ENCODE measurements at places on chromosomes 16 and 17.

DNA sequence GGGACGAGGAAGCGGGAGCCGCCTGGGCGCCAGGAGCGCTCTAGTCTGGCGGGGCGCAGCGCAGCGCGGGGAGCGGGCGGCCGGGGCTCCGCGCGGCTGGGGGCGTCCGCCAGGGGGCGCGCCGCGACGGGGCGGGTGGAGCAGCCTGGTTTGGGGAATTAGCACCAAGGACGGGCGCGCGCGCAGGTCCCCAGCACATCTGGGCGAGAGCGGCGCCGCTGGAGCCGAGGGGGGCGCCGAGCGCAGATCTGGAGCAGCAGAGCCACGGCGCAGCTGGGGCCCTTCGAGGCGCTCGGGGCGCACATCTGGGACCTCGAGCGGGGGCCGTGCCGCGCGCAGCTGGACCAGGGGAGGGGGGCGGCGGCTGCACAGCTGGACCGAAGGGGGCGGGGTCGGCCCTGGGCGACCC, at the start of gene NXPH3:
Gene NXPH3 (plus strand): TSS at position 193 of the 409 bp plus-strand sequence. CDS start 349 bp downstream, outside the sequence.
- peaks cover 11% of the 10 kb centered on the region for H3K4me1 ChIP-seq
- H3K27ac ChIP-seq: no peak within 1 kb of the TSS
- DNase-seq: no peak
- H3K4me3 ChIP-seq: peak within 1 kb of the TSS; percentile 69
- no peaks in the 10 kb centered on the region for H3K27me3 ChIP-seq

DNA sequence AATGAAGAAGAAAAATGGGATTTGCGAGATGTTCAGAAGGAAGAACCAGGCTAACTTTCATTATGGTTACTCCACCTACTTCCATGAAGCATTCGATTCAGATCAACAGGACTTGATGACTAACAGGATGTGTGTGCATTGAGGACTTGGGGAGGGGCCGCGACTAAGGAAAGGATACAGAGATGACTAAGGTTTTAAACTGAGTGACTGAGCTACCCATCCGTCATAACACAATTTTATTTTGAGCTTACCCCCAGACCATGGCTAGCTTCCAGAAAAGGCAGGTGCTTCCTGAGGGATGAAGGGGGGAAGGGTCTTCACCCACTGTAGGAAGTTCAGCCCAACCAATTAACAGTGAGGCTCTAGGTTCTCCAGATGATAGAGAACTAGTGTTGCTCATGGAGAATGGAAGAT, 2.5 kb upstream of the CDYL2 start:
- no peak overlapping the region for H3K27ac ChIP-seq
- no peak for DNase-seq
- H3K4me3 ChIP-seq: no peak overlapping the region
- H3K27me3 ChIP-seq: peaks cover 10% of the 10 kb centered on the region

GRCh38 chr17:15408803-15409202, 58.6 kb downstream of the CDRT4 start:
- DNase-seq: no peak
- no peak overlapping the region for H3K27ac ChIP-seq
- no peaks in the 10 kb centered on the region for H3K27me3 ChIP-seq
- H3K4me3 ChIP-seq: no peak overlapping the region
- H3K36me3 ChIP-seq: no peaks in the 10 kb centered on the region

GRCh38 chr16:26816885-26817571, 249.7 kb upstream of the C16orf82 start:
- peak; percentile 20 for DNase-seq
- H3K27ac ChIP-seq: no peak overlapping the region
- peaks cover 2% of the 10 kb centered on the region for H3K27me3 ChIP-seq
- H3K4me1 ChIP-seq: no peaks in the 10 kb centered on the region

- no peak for DNase-seq
- no peaks in the 10 kb centered on the region for H3K36me3 ChIP-seq
- peaks cover 3% of the 10 kb centered on the region for H3K4me1 ChIP-seq
- H3K27ac ChIP-seq: no peak overlapping the region
These were observed 7.7 kb upstream of the AKTIP start for GRCh38 chr16:53510704-53511070.

- no peak overlapping the region for H3K27ac ChIP-seq
- H3K36me3 ChIP-seq: no peaks in the 10 kb centered on the region
- no peak for DNase-seq
- H3K4me1 ChIP-seq: no peaks in the 10 kb centered on the region
These were observed 5.7 kb downstream of the ARHGAP44 start for GRCh38 chr17:12794919-12795532.

DNA sequence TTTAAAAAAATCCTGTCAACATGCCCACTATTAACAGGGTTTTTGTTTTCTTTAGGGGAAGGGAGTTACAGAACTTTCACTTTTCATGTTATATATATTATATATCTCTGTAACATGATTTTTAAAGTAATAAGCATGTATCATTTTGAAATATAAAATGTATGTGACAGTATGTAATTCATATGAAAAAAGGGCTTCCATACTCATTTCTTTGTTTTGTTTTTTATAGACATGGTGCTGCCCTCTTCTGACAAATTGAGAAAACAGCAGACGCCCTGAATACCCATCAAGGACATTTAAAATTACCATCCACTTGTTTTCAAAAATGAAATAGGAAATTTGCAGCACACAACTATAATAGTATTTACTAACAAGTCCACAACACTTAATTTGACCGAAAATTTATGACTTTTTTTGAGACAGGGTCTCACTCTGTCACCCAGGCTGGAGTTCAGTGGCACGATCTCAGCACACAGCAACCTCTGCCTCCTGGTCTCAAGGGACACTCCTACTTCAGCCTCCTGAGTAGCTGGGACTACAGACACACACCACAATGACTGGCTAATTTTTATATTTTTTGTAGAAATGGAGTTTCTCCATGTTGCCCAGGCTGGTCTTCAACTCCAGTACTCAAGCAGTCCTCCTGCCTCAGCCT, 30.4 kb downstream of the CFDP1 start:
- no peak for DNase-seq
- H3K27me3 ChIP-seq: no peaks in the 10 kb centered on the region
- no peaks in the 10 kb centered on the region for H3K4me1 ChIP-seq
- no peak overlapping the region for H3K27ac ChIP-seq

- H3K4me1 ChIP-seq: peaks cover 8% of the 10 kb centered on the region
- no peaks in the 10 kb centered on the region for H3K36me3 ChIP-seq
- H3K27me3 ChIP-seq: no peaks in the 10 kb centered on the region
- H3K4me3 ChIP-seq: no peak overlapping the region
- no peak for DNase-seq
- H3K27ac ChIP-seq: peak overlapping the region; percentile 77
These were observed 9.8 kb upstream of the MAP3K14 start for GRCh38 chr17:45326626-45327025.

DNA sequence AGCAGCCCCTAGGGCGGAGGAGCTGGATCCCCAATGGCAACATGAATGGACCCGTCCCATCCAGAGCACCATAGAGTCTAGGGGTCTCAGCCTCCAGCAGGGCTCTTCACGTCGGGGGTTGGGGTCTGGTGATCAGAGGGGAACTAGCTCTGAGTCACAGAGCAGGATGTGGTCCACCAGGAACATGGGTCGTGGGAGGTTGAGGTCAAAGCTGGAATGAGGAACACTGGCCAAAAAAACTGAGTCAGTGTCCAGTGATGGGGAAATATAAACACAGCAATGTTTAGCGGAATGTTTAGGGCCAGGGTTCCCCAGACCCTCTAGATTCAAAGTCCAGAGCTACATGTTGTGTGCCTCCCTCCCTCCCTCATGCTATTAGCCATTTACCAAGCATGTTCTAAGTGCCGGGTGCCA, 79.1 kb upstream of the C16orf82 start:
- H3K27ac ChIP-seq: no peak overlapping the region
- no peak for DNase-seq

GRCh38 chr17:35596530-35597233, 9.6 kb downstream of the AP2B1 start:
- peaks cover 68% of the 10 kb centered on the region for H3K36me3 ChIP-seq
- no peak overlapping the region for H3K4me3 ChIP-seq
- no peak overlapping the region for H3K27ac ChIP-seq
- H3K27me3 ChIP-seq: no peaks in the 10 kb centered on the region
- no peak for DNase-seq
- peaks cover 16% of the 10 kb centered on the region for H3K4me1 ChIP-seq

DNA sequence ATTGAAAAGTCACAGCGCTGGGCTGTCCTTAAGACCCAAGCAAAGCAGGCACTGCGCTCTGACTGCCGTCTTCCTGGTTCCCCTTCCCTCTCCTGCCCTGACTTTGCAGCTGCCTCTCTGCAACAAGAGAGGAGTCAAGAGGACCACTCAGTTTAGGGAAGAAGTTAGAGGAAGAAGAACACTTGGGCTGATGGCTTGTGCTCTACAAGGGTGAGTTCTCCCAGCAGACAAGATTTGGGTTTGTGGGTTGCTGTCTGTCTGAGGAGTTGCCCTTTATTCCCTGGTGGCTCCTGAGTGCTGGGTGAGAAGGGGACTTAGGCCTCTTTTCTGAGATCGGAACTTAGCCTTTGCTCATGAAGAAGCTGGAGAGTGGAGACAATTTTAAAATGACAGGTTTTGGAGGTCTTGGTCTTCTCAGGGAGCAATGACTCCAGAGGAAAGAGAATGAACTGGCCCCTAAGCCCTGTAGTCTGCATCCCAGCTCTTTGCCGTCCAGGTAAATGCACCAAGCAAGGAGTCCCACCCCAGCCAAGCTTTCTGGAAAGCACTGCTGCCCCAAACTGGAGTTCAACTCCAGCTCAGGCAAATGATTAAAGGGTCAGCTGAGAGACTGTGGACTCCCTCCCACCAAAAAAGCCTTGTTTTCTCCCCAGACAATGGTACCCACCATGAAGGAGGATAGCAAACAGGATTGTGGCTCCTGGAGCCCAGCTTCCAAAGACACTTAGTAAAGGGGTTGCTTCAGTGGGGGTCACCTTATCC, 2.7 kb upstream of the HOXB9 start:
- H3K4me1 ChIP-seq: peaks cover 41% of the 10 kb centered on the region
- 0 out of 2 replicates have a peak, but pooled peaks cover 3% of the 10 kb centered on the region for H3K36me3 ChIP-seq
- no peaks in the 10 kb centered on the region for H3K27me3 ChIP-seq
- H3K4me3 ChIP-seq: no peak overlapping the region
- no peak for DNase-seq

DNA sequence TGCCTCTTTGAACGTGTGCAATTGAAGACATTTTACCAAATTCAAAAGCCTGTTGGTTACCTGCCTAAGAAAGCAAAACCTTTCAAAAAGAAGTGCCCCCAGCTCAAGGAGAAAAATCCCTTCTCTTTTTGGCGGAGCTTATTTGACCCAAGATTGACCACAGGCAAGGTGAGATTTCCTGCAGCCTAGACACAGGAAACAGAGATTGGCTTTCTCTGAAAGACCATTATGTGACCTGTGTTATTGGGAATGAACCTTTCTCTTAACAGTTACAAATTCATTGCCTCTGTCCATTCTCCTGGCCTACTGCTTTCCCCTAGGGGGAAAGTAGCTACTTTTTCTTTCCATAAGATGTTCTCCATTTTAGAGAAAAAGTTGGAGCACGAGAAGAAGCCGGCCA, 42.1 kb upstream of the MAF start:
- no peaks in the 10 kb centered on the region for H3K4me1 ChIP-seq
- H3K27ac ChIP-seq: no peak overlapping the region
- H3K27me3 ChIP-seq: no peaks in the 10 kb centered on the region
- DNase-seq: no peak
- no peak overlapping the region for H3K4me3 ChIP-seq

GRCh38 chr16:27110524-27110896, 43.8 kb downstream of the C16orf82 start:
- H3K4me1 ChIP-seq: peaks cover 6% of the 10 kb centered on the region
- H3K4me3 ChIP-seq: no peak overlapping the region
- H3K27ac ChIP-seq: no peak overlapping the region

DNA sequence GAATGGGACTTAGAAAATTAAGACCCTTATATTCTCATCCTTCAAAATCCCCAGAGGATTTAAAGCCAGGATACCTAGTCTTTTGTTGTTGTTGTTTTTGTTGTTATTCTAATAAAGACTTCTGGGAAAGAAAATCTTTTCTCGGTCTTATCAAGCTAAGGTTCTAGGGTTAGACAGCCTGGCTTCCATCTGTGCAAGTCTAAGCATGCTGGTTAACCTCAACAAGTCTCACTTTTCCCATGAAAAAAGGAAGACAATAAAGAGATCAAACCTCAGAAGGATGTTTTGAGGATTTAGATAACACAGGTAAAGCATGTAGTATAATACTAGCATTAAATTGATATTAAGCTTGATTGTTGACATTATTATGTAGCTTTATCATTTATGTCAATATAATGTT, 486.4 kb upstream of the SOX9 start:
- no peaks in the 10 kb centered on the region for H3K36me3 ChIP-seq
- H3K4me3 ChIP-seq: no peak overlapping the region
- DNase-seq: no peak
- H3K27ac ChIP-seq: no peak overlapping the region
- no peaks in the 10 kb centered on the region for H3K4me1 ChIP-seq

DNA sequence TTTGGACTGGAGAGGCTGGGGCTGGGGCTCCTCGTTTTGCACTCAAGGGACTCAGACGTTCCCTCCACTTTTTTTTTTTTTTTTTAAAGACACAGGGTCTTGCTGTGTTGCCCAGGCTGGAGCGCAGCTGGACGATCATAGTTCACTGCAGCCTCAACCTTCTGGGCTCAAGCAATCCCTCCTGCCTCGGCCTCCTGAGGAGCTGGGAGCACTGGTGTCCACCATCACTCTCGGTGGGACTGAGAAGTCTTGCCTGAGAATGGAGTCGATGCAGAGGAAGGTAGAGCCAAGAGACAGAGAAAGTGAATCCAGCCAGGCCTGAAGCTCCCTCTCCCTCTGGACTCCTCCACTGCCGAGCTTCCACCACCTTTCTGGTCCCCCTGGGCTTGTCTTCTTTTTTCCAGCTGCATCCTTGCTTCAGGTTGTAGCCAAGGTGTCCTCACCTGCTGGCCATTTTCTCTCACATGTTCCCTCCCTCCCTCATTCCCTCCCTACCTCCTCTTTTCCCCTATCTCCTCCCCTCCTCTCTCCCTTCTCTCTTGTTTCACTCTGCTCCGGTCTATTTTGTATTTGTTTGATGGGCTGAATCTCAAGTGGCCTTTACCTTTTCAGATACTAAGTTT, 233.8 kb downstream of the SNX29 start:
- H3K4me1 ChIP-seq: no peaks in the 10 kb centered on the region
- no peaks in the 10 kb centered on the region for H3K36me3 ChIP-seq
- H3K27me3 ChIP-seq: no peaks in the 10 kb centered on the region
- no peak overlapping the region for H3K4me3 ChIP-seq

DNA sequence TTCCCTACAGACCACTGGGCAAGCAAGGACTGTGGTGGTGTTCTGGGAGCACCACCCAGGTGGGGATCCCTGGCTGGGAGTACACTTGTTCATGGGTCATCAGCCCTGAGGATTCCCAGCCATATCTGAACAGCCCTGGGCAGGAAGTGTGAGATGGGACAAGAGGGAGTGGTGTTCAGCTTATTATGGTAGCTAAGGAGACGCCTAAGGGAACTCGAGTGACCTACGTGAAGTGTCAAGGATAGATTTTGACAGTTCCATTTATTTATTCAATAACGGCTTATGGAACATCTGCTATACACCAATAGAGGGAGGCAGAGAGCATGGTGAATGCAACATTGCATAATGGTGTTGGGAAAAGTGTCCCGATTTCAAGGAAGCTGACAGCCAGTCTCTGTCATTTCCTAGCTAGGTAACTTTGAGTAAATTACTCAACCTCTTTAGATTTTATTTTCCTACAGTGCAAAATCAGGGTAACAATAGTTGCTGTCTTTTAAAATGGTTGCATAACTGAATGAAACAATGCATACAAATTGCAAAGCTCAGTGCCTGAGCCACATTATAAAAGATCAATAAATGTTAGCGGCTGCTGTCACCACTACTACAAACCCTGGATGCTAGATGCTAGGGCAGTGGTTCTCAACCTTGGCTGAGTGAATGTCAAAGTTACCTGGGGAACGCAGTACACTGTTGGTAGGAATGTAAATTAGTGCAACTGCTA, 534.1 kb downstream of the GRIN2A start:
- no peak overlapping the region for H3K27ac ChIP-seq
- H3K4me3 ChIP-seq: no peak overlapping the region
- no peaks in the 10 kb centered on the region for H3K27me3 ChIP-seq
- no peaks in the 10 kb centered on the region for H3K36me3 ChIP-seq

Measured in Panc1 (cell line).